ENCODE measurements at places on chromosomes 13 and 19.

- no peak for DNase-seq
Measured at GRCh38 chr13:109870274-109870673, 83.9 kb upstream of the IRS2 start.

GRCh38 chr19:34337739-34338138 lies 27.3 kb upstream of the GPI start:
- DNase-seq = no peak

DNA sequence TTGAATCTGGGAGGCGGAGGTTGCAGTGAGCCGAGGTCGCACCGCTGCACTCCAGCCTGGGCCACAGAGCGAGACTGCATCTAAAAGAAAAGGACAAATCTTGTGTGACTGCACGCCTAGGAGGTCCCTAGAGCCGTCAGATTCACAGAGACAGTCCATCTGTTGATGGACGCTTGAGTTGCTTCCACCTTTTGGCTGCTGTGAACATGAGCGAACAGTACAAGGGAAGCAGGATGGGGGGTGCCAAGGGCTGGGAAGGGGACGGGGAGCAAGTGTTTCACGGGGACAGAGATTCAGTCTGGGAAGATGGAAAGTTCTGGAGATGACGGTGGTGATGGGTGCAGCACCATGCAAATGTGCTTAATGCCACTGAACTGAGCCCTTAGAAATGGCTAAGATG lies 78.7 kb downstream of the GNG7 start:
- no peak for DNase-seq

GRCh38 chr13:43493496-43494000 lies 293.2 kb downstream of the ENOX1 start:
- no peak for DNase-seq

DNA sequence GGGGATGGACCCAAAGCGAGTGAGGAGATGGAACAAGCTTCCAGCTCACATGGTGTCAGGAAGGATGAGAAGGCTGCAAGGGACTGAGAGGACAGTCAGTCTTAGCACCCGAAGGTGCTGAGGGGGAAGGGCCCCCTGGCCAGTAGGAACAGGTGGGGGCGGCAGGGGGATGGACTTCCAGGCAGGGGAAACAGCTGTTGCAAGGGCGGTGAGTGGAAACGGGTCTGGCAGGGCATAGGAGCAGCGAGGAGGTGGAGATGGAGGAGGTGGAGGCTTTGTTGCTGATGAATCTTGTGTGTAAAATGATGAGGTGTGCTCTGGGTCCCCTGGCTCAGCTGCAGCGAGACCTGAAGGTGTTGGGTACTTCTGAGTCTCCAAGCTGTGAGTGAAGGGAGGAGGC lies 1.2 kb downstream of the MAP1S start:
- no peak for DNase-seq

DNA sequence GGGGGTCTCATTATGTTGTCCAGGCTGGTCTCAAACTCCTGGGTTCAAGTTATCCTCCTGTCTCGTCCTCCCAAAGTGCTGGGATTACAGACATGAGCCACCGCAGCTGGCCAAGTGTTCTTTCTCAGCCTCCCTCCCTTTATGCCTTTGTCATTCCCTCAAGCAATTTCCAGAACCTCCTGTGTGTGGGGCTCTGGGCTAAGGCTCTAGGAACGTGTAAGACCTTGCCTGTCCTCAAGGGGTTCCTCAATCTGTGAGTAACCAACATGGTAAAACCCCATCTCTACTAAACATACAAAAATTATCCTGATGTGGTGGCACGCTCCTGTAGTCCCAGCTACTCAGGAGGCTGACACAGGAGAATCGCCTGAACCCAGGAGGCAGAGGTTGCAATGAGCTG lies 15.5 kb upstream of the SPACA4 start:
- DNase-seq = no peak

DNA sequence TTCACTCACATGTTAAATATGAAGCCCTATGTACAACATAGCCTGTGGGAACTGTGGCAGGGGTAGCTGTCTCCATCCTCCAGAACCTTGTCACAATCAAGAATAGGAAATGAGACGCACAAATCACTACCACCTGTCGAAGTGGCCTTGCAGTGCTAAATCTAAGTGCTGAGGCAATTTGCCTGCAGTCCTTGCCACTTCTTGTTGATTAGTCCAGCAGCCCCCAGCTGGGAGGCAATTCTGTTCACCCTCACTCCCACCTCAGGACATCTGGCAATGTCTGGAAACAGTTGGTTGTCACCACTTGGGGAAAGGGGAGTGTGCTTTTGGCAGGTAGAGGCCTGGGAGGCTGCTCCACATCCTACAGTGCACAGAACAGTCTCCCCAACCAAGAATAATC lies 10.7 kb downstream of the RFX2 start:
- DNase-seq = no peak

- DNase-seq = peak; percentile 58
Measured at GRCh38 chr13:111233080-111233479, 87.4 kb upstream of the TEX29 start.

DNA sequence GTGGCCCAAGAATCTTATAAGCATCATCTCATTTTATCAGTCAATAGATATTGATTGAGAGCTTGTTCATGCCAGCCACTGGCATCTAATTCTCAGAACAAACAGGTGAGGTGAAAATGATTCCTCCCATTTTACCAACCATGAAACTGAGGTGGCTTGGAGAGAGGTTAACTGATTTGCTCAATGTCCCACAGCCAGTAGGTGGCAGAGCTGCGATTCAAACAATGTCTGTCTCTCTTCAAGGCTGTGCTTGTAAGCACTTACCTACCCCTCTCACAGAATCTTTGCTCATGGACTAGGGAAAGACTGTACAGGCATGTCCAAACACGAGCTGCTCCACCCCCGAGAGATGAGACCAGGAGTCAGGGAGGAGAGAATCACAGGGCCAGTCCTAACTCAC lies 21.5 kb upstream of the GSX1 start:
- peak; percentile 37 for DNase-seq

DNA sequence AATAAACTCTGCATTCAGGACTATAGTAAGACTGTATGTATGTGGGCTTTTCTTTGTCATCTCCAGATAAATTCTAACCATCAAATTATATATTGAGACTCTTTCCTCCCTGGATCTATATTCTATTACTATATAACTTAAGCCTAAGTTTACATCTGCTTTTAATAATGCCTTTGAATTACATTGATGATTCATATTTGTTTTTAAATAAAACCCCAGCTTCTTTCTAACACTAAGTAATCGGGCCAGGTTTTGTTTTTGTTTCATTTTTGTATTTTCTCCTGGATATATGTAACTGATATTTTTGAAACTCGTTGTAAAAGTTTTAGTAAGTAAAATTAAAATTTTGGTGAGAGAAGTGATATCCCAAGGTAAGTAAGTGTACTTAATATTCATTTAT lies 1599.1 kb downstream of the PCDH9 start:
- DNase-seq = no peak

- DNase-seq = no peak
Measured at GRCh38 chr13:40980461-40980860, 38.7 kb downstream of the ELF1 start.

GRCh38 chr13:24605923-24606372 lies 74.3 kb upstream of the ATP12A start:
- peak; percentile 4 for DNase-seq

GRCh38 chr19:48487948-48488347 lies 18.8 kb downstream of the CYTH2 start:
- DNase-seq = no peak

GRCh38 chr13:107220245-107220644 lies 652.3 kb upstream of the ARGLU1 start:
- no peak for DNase-seq

DNA sequence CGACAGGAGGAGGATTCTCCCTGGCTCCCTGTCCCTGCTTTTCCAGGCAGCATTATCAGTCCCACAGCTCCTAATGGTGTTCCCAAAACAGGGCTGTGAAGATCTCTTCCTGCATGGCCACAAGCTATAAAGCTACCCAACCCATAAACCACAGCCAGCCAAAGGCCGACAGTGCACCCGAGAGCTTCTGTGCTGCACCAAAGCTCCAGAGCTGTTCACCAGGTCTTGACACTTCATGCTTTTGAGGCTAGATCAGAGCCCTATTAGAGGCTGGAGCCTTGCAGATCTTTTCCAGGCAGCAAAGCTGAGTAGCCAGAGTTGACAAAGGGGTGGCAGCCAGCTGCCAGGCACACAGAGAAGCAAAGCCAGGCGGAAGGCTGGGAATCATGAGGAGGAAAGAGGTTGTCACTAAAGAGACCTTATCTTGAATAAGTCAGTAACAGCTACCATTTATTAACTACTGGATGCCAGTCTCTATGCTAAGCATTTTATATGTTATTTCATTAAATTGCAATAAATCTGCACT lies 180.4 kb downstream of the KATNAL1 start:
- no peak for DNase-seq

- no peak for DNase-seq
Measured at GRCh38 chr19:18158467-18158866, 5.5 kb downstream of the PIK3R2 start.

DNA sequence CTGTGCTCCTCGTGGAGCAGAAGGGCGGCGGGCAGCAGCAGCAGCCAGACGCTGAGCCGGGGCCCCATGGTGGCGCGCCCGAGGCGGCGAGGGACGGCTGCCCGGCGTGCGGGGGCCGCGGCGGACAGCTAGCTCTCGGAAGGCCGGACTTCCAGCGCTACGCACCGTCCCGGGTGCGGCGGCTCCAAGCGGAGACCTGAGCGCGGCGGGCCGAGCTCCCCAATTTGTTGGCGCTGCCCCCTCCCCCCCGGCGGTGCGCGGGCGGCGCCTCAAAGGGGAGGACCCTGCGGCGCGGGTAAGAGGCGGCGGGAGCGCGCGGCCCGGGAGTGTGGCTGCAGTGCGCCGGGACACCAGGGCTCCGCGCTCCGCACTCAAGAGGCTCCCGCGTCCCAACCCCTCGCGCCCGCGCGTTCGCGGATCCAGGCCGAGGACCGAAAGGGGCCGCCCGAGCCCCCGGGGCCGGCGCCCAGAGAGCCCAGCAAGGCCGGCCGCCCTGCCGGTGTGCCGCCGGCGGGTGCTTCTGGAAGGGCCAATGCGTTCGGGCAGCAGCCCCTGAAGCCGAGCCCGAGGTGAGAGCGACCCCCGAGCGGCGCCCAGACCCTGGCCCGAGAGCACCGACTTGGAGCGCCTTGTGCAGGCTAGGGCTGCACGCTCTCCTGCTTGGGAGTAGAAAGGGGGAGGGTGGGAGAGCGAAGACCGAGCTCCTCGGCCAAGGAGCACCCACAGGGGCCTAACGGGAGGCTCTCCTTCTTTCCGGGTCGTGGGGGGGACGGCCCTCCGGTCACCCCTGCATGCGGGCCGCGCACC lies at the start of the genes COL4A1 and COL4A2:
Gene COL4A1 (minus strand): TSS at position 198 of the 807 bp plus-strand sequence. CDS start 130 bp downstream, at position 68.
Gene COL4A2 (plus strand): TSS at position 325 of the 807 bp plus-strand sequence. CDS start 620 bp downstream, outside the sequence.
- DNase-seq = no peak
